D721Med (cell line): ENCODE measurements at places on chromosomes 1 and 21.

DNA sequence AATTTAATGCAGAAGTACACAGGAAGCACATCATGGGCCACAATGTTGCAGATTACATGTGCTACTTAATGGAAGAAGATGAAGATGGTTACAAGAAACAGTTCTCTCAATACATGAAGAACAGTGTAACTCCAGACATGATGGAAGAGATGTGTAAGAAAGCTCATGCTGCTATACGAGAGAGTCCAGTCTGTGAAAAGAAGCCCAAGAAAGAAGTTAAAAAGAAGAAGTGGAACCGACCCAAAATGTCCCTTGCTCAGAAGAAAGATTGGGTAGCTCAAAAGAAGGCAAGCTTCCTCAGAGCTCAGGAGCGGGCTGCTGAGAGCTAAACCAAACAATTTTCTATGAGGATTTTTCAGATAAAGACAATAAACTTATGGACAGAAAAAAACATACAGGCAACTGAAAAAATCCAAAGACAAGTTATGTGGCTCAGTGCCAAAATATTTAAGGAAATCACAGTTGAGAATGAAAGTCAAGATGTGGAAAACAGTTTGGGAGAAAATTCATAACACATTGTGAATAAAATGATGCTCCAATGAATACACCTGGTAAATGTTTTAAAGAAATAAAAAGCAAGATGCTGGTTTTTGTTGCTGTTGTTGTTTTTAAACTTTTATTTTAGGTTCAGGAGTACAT is 2.8 kb upstream of the ZNF644 start:
- no peak for DNase-seq

DNA sequence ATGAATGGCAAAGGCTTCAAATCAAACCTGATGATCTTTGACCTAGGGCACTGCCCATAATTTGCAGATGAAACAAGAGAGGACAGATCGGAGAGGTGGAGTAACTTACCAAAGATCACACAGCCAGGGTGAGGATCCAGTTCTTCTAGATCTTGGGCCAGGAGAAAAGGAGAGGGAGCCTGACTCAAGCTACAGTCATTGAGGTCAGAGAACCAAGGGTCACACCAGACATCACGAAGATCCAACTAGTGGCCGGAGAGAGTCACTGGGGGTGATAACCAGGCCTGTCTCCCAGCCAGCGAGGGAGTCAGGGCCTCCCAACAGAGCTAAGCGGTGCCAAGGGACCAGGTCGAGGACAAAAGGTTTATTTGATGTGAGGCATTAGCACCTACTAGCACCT is 115.0 kb downstream of the RIPK4 start:
- no peak for DNase-seq

- no peak for DNase-seq
These were observed 29.1 kb upstream of the ZNF281 start for GRCh38 chr1:200438911-200439310.

DNA sequence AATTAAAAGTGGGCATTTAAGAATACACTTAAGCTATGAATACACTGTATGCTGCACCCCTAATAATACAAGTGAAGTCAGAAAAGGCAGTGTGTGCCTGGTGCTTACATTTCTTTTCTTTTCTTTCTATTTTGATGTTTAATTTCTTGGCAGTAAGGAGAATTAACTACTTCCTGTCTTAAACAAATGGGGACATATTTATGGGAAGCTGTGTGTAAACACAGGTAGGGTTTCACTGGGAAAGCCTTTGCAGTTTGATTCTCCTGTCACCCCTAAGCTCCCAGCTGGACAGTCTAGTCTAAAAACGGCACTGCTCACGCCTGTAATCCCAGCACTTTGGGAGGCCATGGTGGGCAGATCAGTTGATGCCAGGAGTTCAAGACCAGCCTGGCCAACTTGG is 146.0 kb downstream of the MIS18A start:
- no peak for DNase-seq

DNA sequence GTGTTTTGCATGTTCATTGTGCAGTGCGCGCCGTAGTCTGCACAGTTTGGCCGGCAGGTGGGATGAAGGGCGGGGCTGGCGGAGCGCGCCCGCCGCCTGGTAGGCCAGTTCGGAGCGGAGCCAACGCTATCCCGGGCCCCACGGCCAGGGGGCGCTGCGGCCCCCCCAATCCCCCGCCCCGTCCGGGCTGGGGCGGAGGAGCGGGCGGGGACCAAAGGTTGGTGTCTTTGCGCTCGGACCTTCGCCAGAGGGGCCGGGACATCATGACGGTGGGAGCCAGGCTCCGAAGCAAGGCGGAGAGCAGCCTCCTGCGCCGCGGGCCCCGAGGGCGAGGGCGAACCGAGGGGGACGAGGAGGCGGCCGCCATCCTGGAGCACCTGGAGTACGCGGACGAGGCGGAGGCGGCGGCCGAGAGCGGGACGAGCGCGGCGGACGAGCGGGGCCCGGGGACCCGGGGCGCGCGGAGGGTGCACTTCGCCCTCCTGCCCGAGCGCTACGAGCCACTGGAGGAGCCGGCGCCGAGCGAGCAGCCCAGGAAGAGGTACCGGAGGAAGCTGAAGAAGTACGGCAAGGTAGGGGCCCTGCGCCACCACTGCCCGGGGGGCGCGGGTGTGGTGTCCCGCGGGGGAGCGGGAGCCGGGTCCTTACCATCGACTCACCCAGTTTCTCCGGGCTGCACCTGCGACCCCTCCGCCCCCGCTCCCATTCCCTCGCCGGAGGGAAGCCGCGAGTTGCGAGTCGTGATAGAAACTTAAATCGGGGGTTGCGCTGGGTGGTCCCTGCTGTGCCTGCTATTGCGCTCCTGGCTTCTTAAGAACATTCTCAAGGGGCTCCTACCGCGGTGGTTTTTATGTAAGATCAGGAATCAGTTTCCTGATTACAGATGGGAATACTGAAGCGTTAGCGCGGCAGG is at the start of gene C1orf115:
Gene C1orf115, plus strand, starts transcription at position 224 of the 913 bp plus-strand sequence. Its CDS starts 40 bp downstream, at position 264.
- DNase-seq: peak; percentile 97

- no peak for DNase-seq
These were observed 34.5 kb upstream of the LRRC38 start for GRCh38 chr1:13548281-13548680.

- no peak for DNase-seq
These were observed 272.3 kb downstream of the NEGR1 start for GRCh38 chr1:72010094-72010431.

GRCh38 chr1:26290122-26290881 is 10.4 kb downstream of the SH3BGRL3 start:
- DNase-seq: no peak

- DNase-seq: no peak
These were observed 95.0 kb downstream of the GDAP2 start for GRCh38 chr1:117834416-117834815.

- DNase-seq: no peak
These were observed 2.0 kb upstream of the RABGAP1L start for GRCh38 chr1:174157157-174157806.

GRCh38 chr21:39175665-39176064 is 7.6 kb downstream of the PSMG1 start:
- no peak for DNase-seq

DNA sequence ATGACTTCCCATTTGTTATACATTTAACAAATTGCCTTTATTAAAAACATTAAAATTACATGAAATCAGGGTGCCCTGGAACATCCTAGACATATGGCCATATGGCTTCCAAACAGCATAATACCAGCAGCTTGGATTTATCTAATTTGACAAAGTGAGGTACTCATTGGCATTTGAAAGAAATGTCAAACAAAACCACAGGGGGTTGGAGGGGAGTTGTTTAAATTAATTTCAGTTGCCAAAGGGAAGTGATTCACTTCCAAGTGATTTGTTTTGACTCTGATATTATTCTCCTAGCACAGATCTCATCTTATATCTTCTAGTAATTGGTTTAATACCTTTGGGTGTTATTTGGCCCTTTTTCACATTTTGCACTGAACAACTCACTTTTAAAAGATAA is 24.5 kb upstream of the POU2F1 start:
- DNase-seq: no peak

GRCh38 chr1:245583575-245584330 is 429.0 kb downstream of the KIF26B start:
- DNase-seq: no peak

DNA sequence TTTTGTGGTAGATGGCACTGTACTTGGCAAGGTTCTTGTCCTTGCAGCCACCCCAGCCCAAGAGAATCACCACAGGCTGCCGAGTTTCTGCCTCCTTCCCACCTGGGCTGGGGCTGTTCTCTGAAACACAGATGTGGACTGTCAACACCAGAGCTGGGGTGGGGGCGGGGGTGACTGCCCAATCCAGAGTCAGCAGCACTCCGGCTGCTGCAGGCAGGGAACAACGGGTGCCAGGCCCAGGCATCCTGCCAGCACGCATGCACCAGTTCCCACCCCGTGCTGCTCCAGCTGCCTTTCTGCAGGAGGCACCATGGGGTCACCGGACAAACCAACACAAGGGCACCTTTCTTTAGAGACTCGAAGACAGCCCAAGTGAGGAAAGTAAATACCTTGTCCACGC is 14.1 kb downstream of the TMEM53 start:
- DNase-seq: no peak
